NCI-H1436 (cell line): ENCODE measurements at places on chromosomes 16 and 17.

- DNase-seq: no peak
Observed at GRCh38 chr17:4433515-4434031, at the start of gene SPNS3. SPNS3 (plus strand) TSS chr17:4433940; CDS start chr17:4433968, 28 bp downstream.

- DNase-seq: no peak
Observed at GRCh38 chr16:4826980-4827379, 20.1 kb downstream of the GLYR1 start.

DNA sequence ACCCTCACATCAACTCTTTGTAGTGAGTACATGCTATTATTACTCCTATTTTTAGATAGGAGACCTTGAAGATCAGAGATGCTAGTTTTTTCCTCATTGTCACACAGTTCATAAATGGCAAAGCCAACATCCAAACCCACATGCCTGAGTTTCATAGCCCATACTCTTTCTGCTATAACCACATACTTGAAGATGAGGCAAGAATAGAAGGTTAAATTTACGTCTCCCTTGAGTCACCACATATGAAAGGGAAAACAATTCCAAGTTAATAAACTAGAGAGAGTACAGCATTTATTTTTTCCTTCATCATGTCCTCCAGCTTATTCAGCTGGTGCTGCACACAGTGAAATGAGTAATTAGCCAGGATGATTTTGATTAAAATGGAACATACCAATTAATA lies 23.7 kb downstream of the NUDT7 start:
- no peak for DNase-seq

DNA sequence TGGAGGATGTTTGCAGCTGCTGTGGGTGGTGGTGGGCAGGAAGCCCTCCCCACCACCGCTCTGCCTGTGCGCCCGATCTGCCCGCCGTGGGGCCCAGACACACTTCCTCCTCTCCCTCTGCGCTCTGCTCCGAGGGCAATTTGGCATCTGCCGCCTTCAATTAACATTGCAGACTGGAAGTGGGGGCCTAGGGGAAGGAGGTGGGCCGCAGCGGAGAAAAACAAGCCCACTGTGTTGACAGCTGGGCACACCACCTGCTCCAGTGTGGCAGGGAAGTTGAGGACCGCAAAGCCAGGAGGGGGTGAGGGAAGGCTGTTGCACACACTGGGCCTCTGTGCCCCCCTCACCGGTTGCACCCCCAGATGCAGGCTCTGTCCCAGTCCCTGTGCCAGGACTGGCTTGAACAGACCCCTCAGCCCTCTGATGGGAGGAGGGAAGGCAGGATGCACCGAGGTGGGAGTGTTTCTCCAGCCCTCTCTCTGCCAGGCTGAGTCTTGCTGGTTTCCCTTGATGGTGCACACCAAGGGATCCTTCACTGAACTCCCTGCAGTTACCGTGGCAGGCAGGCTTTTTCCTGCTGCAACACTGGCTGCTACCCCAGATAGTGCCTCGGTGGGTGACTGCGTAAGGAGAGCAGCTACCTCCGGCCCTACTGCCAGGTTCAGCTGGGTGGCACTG lies 72.8 kb upstream of the MED9 start:
- peak; percentile 77 for DNase-seq

- DNase-seq: no peak
Observed at GRCh38 chr16:51374346-51374745, 223.3 kb upstream of the SALL1 start.

DNA sequence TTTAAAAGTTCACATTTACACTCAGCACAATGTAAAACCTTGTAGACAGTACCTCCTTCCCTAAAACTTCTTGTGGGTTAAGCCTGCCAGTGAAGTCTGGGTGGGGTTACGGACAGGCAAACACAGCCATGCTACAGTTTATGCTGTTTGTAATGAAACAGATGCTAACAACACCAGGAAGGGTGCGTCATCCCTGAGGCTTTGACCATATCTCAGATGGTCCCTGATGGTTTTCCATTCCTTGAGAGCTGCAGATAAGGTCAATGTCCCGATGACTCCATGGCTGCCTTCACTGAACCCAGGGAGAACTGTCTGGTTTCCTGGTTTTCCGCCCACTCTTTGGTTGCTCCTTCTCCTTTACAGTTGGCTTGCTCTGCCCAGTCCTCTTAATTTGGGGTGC lies 29.1 kb downstream of the GAS7 start:
- DNase-seq: no peak

- DNase-seq: no peak
Observed at GRCh38 chr17:82179946-82180475, 32.6 kb downstream of the CCDC57 start.

- no peak for DNase-seq
Observed at GRCh38 chr17:32123782-32124181, 18.5 kb upstream of the RHOT1 start.

DNA sequence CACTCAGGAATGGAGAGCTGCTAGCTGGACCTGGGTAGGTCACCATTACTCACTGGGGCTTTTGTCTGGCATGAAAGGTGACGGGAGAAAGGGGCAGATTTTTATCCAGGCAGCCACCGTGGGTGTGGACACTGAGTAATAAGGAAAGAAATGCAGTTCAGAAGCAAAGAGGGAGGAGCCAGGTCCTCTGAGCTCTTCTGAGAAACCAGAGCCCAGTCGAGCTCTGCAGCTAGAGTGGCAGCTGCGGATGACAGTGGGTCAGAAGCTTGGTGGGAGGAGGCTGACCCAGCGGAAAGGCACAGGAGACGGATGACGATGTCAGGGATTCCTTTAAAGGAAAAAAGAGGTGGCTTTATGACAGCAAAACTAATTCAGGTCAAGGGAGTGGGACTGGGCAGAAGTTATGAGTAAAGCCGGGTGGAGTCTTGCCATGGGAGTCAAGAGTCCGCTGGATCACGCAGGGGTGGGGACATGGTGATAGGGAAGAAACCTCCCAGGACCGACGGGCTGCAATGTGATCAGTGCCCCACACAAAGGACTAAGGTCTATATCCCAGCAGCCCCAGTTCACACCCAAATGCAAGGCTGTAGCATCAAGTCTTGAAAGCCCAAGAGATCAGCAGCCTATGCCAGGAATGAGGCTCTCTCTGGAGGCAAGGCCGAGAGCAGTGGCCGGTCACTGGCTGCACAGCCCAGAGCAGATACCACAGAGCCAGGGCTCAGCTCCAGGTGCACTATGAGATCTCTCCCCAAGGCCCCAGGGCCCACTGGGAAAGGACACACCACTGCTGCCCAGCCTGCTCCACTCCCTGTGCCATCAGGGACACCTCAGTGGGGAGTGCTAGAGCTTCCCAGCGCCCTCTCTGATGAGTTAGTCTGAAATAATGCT lies 6.3 kb upstream of the MNT start:
- DNase-seq: no peak

- no peak for DNase-seq
Observed at GRCh38 chr17:58757162-58757613, 1.5 kb downstream of the PPM1E start.

- DNase-seq: peak; percentile 16
Observed at GRCh38 chr17:1882836-1883235, 53.0 kb downstream of the RPA1 start.

GRCh38 chr17:13135506-13135905 lies 117.7 kb upstream of the ELAC2 start:
- DNase-seq: no peak

DNA sequence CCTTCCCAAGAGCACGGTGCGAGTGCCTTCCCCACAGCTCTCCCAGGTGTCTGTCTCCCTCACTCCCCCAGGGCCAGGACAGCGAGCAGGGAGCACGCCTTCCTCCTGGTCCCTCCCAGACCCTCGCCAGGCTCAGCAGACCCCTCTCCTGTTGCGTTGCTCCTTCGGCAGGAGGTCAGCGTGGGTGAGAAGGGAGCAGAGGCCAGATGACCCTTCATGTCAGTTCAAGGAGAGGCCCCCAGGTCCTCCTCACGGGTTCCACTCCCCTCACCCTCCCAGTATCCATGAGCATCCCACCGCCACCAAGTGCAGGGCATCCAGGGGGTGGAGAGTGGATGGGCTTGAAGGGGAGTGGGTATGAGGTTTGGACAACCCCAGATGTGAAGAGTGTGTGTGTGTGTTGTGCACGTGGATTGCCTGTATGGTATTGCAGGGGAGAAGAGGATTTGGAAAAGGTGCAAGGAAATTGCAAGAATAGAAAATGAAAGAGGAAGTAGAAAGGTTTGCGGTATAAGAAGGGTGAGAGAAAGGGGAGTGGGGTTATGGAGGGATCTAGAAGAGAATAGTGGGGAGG lies 17.7 kb downstream of the SGCA start:
- no peak for DNase-seq

DNA sequence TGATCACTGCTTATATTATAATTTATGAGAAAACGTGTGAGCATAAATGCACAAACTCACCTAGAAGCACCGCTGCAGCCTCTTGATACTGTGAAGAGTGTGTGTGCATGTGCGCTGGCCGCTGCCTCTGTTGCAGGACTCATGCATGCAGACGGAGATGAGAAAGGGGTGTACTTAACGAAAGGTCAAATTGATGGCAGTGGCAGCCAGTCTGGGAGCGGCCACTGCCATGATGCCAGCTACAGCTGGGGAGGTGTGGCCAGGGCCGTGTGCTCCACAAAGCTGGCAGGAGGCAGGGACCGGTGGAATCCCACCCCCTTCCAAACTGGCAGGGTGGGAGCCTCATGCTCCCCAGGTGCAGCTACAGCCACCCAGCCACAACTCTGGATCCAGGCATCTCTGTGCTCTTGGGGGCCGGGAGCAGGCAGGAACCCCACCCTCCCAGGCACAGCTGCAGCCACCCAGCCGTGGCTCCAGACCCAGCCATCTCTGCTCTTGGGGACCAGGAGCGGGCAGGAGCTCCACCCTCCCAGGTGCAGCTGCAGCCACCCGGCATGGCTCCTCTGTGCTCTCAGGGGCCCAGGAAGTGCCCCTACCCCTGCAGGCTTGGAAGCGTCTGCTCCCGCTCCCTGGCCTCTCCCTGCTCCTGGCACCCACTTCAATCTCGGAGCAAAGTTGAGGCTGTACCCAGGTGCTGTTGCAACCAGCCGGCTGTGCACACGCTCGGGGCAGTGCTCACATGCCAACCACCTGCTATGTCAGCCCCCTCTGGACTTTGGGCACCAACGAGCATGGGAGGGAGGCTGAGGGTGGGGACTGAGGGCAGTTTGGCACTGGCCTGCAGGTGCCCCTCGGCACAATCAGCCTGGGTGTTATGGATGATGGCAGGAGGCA lies 77.5 kb upstream of the CHMP6 start:
- no peak for DNase-seq

DNA sequence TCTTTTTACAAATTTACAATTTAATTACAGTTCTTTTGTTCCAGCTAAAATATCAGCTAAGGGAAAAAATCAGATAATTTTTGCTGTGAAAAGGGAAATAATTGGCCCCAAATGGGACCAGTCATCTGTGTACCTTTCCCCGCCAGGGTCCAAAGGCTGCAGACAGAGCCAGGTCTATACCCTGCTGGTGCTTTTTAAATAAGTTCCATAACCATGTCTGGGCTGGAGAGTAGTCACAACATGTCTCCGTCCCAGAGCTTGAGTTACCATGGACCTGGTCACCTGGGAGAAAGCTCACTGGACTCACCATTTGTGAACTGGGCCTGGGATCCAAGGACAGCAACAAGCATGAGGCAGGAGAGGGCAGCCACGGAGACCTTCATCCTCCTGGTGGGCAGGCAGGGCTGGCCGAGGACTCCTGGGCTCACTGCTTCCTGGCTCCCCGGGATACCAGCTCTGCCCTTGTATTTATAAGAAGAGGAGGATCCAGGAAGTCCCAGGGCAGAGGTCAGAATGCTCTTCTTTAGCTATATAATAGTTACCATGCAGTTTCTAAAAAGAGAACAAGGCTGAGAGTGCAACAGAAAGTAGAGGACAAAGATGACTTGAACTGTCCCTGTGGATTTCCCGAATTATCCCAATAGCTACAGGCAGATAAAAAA lies at the start of gene CCL15:
CCL15 (minus strand) TSS at position 444 of the 662 bp plus-strand sequence; CDS start at position 383, 61 bp downstream.
- no peak for DNase-seq

DNA sequence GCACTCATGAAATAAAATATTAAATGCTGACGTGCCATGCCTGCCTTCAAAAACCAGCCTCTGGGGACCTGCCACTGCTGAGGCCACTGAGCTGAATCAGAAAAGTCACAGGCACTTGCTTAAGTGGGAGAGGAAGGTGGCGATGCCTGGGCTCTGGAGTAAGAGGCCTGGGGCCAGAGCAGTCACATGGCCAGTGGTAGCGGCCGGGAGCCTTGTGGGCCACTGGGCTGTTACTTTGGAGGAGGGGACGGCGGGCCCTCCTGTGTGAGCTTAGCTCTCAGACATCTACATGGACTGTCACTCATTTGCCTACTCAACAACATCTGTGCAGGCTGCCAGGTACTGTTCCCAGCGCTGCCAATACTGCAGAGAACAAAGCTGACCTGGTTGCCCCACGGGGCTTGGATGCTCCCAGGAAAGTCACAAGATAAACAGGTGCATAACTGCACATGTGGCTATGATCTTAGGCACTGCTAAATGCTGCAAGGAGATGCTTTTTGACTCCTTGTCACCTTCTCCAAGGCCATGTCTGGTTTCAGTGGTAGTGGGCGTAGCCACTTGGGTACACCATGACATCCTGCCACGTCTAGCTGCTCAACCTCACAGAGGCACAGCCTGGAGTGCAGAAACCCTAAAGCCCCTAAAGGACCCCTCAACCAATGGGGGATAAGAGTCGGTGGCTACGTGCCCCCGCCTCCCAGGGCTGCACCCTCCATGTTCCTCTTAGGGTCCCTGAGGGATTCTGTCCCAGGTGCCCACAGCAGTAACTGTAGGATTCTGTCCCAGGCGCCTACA lies 11.6 kb downstream of the COTL1 start:
- no peak for DNase-seq

GRCh38 chr16:81956213-81956948 lies 54.9 kb downstream of the SDR42E1 start:
- no peak for DNase-seq
